ENCODE measurements at places on chromosomes 2 and 18.
A peak's percentile ranks its signal among the peaks of the same experiment; 100 is the strongest.

DNA sequence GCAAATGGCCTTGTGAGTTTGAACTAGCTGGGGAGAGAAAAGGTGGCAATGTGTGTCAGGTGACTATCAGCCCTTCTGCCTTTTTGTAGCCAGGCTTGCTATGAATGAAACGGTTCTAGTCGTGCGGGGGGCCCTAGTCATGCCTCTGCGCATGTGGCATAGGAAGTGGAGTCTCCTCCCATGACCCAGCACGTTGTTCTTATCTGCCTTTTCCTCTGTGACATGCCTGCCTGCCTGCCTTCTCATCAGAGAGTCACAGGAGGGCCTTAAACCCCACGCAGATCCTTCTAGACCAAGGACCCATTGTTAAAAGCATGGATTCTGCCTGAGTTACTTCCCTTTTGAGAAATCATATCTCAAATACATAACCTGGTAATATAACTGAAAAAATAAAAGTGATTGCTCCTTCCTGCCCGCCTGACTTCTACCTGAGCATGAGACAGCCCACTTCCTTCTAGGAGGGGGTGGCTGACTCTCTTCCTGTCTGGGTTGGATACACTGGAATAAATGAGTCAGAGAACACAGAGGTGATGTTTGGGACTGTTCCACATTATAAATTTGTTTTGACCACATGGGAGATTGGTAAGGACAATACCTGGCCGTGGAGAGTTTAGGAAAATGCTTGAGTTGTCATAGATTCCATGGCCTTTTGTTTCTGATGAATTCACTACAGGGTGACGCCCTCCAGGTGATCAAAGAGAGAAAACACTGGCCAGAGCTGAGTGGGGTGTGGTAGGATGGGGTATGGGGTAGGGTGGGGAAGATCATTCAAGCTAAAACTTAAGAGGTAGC lies 49.8 kb downstream of the FBLN7 start:
- DNase-seq: peak; percentile 44

DNA sequence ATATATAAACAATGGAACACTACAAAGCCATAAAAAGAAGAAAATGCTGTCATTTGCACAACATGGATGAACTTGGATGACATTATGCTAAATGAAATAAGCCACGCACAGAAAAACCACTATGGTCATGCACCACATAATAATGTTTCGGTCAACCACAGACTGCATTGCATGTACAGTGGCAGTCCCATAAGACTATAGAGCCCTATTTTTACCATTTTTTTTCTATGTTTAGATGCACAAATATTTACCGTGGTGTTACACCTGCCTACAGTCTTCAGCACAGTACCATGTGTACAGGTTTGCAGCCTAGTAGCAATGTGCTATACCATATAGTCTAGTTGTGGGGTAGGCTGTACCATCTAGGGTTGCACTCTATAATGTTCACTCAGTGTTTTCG lies 476.1 kb downstream of the DLGAP1 start:
- DNase-seq: no peak

DNA sequence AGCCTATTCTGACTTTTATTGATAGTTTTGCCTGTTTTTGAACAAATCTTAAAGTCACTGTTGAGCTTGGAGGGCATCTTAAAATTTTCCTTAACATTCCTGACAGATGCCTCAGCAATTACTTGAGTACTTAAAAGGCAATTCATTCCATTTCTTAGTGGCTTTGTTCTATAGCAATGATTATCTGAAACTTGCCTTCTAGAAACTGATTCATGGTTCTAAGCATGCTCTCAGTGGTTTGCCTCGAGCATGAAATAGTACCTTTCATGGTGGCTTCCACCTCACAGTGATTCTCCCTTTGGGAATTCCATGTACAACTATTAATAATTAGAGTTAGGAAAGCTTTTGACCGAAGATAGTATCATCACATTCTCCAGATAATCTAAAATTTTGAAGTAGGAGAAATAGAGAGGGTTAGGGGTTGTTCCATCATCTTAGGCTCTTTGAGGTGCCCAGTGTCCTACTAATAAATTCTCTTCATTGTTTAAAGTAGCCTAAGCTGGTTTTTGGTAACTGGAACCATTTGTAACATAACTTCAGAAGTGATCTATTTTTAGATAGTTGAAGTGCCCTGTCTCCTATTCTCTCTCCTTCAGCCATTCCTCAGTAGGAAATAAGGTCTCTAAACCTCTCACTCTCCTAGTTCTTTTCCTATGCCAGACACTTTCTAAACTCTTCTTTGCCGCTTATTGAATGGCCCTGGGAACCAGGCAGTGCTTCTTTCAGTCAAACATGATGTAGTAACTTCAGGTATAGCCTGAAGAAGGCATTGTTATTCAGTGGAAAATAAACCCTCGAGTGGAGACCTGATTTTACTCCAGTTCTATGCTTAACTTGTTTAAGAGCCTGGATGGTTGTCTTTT lies 156.1 kb downstream of the HAUS1 start:
- DNase-seq: no peak

DNA sequence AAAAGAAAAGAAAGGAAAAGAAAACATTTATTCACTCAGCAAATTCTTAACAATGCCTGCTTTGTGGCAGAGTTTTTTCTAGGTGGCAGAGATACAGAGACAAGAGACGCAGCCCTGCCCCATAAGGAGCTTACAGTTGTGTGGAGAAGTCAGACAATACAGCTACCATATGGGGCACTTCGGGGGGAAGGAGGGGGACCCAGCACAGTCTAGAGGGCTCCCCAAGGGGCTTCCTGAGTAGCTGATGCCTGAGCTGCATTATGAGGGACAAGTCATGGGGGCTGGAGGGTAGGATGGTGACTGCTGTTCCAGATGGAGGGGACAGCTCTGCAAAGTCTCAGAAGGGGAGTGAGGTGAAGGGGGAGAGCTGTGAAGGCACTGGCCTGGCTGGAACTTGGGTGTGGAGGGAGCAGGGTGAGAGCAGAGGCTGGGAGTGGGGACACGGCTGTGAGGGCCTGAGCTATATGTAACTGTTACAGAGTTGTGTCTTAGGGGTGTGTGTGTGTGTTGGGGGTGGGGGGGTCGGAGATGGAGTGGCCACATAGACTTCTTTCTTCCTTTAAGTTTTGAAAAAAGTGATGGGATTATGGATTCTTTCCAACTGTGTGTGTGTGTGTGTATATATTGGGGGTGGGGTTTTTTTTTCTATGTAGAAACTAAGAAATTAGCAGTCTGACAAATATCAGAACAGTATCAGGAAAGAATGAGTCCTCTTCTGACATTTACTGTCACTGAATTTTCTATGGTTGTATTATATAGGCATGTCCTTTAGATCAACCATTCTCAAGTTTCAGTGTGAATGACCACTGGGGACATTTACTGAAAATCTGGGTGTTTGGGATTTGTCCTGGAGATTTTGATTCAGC lies 66.0 kb upstream of the HAAO start:
- DNase-seq: no peak

DNA sequence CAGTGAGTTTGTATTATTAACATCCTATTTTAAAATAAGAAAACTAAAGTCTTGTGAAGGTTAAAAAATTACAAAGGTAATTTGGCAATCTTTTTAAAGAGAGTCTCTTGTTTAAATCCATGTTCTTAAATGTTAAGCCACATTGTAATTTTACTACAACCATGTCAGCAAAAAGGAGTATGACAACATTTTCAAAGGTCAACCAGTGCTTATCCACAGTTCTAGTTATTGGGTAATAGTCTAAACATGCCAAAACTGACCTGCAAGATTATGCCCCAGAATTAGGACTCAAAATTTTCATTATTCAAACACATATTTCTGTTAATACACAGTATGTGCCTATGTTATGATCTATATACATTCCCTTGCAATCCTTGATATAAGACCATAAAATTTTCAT lies 1312.6 kb upstream of the CHAC2 start:
- DNase-seq: no peak

DNA sequence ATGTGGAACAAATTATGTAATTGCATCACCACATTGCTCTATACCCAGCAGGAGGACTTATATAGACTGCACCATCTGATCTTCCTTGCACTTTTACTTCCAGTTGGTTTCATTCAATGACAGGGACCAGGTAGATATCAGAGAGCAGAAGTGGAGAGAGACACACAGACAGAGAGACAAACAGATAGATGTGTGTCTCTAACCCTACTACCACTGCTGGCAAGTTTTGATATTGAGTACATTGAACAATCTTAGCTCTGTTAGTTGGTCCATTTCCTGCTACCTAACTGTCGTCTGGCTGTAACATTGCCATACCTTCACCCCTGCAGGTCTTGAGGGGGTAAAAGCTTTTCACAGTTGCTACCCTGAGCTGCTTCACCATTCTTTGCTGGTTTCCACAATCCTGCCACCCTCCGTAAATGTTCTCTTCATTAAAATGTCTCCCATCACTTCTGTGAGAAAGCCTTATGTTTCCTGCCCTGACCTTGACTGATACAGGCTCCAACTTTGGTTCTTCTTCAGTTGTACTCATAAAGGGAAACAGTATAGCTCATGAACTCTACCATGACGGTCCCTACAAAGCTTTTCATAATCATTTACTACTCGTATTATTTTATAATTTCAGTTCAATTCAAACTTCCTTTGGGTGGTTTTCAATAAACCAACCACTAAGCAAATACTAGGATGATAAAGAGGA lies 62.3 kb upstream of the ITGA4 start:
- DNase-seq: no peak

DNA sequence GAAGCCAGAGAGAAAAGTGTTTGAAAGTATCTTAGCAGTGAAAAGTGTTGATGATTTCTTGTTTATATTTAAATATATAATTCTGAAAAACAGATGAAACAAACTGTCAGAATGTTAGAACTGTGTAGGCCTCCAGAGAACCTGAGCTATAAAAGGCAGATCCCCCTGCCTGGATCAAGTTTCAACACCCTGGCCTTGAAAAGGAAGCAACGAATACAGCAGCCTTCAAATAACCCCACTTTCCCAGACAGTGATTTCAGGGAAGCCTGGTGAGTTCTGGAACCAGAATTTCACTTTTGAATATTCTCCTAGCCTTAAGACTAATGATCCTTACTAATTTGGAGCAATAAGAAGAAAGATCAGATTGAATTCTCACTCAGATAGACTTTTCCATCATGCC lies 13.3 kb upstream of the TRIM43 start:
- no peak for DNase-seq

DNA sequence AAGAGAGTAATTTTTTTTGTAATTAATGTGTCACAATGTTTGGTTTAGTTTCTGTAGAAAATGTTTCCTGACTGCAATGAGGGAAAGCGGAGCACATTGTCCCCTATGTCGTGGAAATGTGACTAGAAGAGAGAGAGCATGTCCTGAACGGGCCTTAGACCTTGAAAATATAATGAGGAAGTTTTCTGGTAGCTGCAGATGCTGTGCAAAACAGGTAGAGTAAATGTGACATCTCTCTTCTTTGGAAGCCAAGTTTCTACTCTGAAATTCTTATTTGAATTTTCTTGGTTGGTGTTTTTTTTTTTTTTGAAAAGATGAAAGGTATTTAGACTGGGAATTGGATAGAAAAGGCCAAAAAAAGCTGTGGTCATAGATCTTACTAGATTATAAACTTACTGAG lies 20.0 kb downstream of the RNF138 start:
- no peak for DNase-seq

DNA sequence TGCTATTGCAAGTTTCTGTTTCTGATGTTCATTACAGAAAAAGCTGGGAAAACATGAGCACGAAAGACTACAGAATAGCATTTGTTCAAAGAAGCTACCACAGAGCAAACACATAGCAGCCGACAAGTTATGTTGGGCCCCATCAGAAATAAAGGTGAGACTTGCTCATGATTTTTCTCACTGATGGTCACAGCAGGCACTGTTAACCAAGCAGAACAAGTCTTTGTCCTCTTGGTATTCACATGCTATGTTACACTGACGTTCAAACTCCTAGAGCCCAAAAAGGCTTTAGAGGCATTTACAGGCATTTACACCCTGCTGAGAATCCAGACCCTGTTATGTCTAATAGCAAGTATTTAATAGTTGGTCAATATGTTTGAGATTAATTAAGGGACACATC lies 235.0 kb upstream of the HNMT start:
- DNase-seq: no peak

DNA sequence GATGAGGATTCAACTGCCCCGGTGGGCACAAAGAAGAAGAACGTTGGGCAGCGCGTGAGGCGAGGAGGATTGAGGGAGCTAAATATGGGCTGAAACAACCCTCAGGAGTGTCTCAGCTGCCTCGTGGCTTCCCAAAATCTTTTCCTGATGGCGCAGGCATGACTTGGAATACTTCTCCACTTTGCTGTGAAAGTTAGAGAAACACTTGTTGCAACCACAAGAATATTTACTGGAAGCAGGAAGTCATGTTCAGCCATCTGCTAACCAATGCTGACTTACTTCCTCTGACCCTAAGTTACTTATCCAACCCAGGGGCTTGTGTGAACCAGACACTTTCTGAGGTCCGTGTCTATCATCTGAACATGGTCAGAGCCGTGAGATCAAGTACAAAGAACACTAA lies 148.8 kb downstream of the ARL4C start:
- no peak for DNase-seq

DNA sequence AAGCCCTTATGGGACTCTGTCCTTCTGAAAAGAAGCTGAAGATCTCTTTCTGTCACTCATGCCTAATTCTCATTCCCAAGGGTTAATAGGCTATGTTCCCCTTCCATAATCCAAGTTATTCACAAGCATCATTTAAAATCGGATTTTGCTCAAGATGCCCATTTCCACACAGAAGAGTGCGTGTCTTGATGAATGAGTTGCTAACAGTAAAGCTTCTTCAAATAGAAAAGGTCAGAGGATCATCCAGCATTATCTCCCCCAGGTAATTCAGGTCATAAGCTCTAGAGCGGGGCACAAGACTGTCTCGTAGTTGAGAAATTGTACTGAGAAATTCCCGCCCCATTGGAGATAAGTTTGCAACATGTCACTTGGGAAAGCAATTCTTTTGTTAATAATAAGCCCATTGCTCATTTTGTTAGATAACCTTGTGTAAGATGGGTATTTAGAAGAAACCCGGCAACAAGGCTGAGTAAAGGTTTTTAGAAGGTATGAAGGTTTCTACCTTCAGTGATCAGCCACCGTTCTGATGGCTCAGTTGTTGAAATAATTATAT lies 290.7 kb upstream of the EPAS1 start:
- DNase-seq: no peak

GRCh38 chr2:204175552-204176271 lies 239.1 kb downstream of the ICOS start:
- DNase-seq: no peak

DNA sequence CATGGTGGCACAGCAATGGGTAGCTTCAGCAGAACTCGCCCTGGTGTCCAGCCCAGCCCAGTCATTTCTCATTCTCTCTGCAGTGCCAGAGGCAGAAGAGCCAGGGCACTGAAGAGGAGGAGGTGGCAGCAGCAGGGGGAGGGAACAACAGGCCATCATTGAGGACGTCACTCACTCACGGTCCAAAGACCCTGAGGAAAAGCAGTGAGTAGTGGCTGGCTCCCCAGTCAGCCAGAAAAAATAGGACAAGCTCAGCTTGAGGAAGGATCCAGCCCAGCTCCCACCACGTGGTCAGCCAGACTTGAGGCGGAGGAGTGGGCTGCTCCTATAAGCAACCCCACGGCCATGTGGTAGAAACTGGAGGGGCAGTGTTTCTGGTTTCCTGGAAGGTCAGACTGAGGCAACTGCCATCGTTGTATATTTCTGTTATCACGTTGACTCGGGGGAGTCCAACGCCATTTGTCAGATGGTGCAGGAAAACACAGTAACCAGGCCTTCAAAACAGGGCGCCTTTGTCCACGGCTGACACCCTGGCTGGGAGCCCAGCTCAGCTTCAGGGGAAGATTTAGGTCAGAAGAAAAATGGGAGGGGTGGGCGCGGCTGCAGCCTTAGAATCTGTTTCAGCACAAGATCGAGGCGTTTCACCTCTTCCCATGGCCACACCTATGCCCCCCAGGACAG lies 19.0 kb upstream of the TMEM247 start:
- DNase-seq: no peak

- no peak for DNase-seq
Observed at GRCh38 chr18:11956371-11957308, 24.7 kb upstream of the IMPA2 start.

- no peak for DNase-seq
Observed at GRCh38 chr2:28751956-28752630, 463 bp downstream of the PPP1CB start.
